ENCODE measurements at places on chromosomes 3 and 15. TPM values are rescaled to one million over a fixed set of nuclear protein-coding genes. Genes with fewer than 3 reads are reported as not detected.

- H3K27me3 ChIP-seq = no peaks in the 10 kb centered on the region
- H3K4me3 ChIP-seq = no peak overlapping the region
- DNase-seq = no peak
- peaks cover 17% of the 10 kb centered on the region for H3K4me1 ChIP-seq
- H3K36me3 ChIP-seq = peaks cover 14% of the 10 kb centered on the region
- no peak overlapping the region for H3K27ac ChIP-seq
Measured at GRCh38 chr3:102038477-102039142, 189.3 kb downstream of the NFKBIZ start.

DNA sequence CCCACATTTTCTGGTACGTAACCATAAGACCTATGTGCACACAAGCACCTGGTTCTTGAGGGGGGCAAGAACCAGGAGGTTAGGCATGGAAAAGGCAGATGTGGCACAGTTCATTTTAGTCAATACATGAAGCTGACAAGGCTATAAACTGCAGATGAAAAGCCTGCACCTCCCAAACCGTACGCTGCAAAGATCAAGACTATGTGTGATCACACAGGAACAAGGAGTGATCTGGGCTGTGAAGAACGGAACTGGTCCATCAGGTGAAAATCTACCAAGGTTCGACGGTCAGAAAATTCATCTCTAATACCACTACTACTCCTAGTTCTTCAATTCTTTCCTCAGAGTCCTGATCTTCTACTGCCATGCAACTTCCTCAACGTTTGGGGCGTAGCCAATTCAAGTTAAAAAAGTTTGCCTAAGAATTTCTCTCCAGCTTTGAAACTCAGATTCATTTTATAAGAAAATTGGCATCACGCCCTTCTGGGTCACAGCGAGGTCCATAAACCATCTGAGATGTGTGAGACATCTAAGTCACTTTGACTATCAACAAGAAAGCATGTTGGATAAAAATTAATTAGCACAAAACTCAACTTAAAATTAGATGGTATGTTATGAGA, 41.9 kb downstream of the PLD1 start:
- H3K36me3 ChIP-seq = no peaks in the 10 kb centered on the region
- no peak for DNase-seq
- no peak overlapping the region for H3K4me3 ChIP-seq
- H3K27ac ChIP-seq = no peak overlapping the region
- H3K4me1 ChIP-seq = peaks cover 20% of the 10 kb centered on the region
- H3K27me3 ChIP-seq = no peaks in the 10 kb centered on the region

- H3K4me3 ChIP-seq = no peak overlapping the region
- no peak for DNase-seq
- no peaks in the 10 kb centered on the region for H3K4me1 ChIP-seq
- no peak overlapping the region for H3K27ac ChIP-seq
- peaks cover 8% of the 10 kb centered on the region for H3K36me3 ChIP-seq
Measured at GRCh38 chr15:94683902-94684301, 452.5 kb downstream of the MCTP2 start.

DNA sequence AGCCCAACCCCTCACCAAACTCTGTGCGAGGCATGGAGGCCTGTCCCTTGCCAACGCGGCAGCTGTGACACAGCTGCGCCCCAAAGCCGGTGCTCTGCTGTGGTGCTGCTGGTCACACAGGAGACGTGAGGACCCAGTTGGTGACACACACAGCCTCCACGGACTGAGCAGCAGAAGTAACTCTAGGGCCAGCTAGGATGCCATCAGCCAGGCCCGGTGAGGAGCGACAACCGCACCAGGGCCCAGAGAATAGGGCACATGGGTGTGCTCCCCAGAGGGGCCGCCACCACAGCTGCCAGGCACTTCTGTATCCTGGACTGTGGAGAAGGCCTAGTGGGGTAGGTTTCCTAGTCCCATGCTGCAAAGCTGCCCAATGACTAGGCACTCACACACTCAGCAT, 10.7 kb downstream of the ZXDC start:
- H3K27me3 ChIP-seq = no peaks in the 10 kb centered on the region
- H3K27ac ChIP-seq = no peak overlapping the region
- DNase-seq = no peak
- no peak overlapping the region for H3K4me3 ChIP-seq

DNA sequence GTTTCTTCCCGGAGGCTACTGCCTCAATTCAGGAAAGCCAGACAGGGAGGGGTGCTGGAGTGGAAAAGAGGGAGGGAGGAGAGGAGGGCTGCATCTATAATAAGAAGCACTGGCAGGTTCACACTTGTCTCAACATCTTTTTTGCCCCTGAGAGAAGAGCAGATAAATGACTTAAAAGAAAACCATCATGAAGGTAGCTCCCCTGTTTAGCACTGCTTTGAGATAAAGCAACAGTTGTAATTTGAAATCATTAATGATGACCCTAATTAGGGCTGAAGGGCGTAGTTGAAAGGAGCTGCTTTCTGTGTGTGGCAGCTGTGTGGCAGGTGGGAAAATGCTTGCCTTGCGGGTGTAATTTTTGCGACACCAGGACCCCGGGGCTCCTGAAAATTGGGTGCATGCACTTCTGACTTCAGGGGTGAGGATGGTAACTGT, 222.8 kb upstream of the IL12A start:
- H3K4me1 ChIP-seq = peaks cover 63% of the 10 kb centered on the region
- H3K4me3 ChIP-seq = peak overlapping the region; percentile 93
- peaks cover 43% of the 10 kb centered on the region for H3K36me3 ChIP-seq
- H3K27me3 ChIP-seq = peaks cover 12% of the 10 kb centered on the region
- DNase-seq = no peak

DNA sequence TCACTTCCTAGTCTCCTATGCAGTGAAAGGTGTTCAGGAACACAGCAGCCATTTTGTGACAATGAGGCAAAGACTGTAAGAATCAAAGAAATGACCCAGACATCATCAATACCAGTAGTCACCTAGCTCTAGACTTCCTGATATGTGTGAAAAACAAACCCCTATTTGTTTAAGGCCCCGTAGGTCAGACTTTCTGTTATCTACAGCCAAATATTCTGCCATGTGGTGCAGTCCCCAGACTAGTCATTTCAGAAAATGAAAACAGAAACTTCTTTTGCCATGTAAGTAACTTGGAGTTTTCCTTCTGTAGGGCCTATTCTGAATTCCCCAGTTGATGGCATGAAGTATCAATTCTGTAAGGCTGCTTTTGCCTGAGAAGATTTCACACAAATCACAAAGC, 181.7 kb upstream of the SNTN start:
- no peak overlapping the region for H3K27ac ChIP-seq
- H3K4me3 ChIP-seq = no peak overlapping the region
- DNase-seq = no peak
- H3K36me3 ChIP-seq = no peaks in the 10 kb centered on the region
- H3K27me3 ChIP-seq = no peaks in the 10 kb centered on the region

DNA sequence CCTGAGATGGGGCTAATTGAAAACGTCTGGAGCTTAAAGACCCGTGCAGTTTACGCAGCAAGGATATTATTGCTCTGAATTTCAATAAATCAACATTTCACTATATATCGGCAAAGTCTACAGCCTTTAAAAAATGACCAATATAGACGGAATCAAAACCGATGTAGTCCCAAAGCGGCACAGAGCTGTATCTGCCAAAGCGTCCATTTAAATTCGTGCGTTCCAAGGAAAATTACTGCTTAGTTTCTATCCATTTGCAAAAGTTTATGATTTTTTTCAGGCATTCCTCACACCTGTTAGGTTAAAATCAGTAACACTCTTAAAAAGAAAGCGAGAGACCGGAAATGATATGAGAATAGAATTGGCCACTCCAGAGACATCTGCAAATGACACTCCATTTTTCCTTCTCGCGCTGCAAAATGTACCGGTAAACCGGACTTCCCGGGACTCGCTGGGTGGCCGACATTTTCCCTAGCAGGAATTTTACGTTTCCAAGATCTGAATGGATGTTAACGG, 777 bp upstream of the EIF4A2 start:
- peak; percentile 31 for DNase-seq
- peaks cover 43% of the 10 kb centered on the region for H3K36me3 ChIP-seq
- H3K4me3 ChIP-seq = peak overlapping the region; percentile 99
- H3K4me1 ChIP-seq = peaks cover 33% of the 10 kb centered on the region
- H3K27me3 ChIP-seq = peaks cover 18% of the 10 kb centered on the region

DNA sequence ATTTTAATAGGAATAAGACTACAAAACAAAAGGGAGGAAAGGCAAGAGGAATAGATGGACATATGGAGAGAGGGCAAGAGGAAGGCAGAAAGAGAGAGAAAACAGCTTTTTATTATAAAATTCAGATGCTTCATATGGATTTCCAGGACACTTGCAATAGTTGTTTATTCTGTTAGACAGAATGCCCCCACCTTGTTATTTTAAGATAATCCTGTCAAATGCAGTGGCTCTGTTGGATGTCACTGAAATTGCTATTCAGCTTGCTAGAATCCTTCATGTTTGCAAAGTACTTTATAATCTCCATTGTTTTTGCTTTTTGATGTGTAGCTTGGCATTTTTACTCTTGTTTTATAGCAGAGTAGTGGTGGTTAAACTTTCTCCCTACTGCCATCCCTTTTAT, 432.4 kb upstream of the AZI2 start:
- peaks cover 2% of the 10 kb centered on the region for H3K27me3 ChIP-seq
- no peak for DNase-seq
- no peak overlapping the region for H3K4me3 ChIP-seq

GRCh38 chr15:43330780-43331087, 361 bp upstream of the LCMT2 start:
- H3K27me3 ChIP-seq = no peaks in the 10 kb centered on the region
- peaks cover 26% of the 10 kb centered on the region for H3K4me1 ChIP-seq
- peak overlapping the region; percentile 94 for H3K4me3 ChIP-seq
- peaks cover 15% of the 10 kb centered on the region for H3K36me3 ChIP-seq

GRCh38 chr3:156379327-156379726, 175.6 kb downstream of the SSR3 start:
- no peak overlapping the region for H3K4me3 ChIP-seq
- H3K36me3 ChIP-seq = no peaks in the 10 kb centered on the region
- H3K27ac ChIP-seq = no peak overlapping the region
- H3K27me3 ChIP-seq = peaks cover 23% of the 10 kb centered on the region
- DNase-seq = no peak

GRCh38 chr15:100672959-100673358, 70.6 kb downstream of the ASB7 start:
- no peak overlapping the region for H3K4me3 ChIP-seq
- H3K4me1 ChIP-seq = peaks cover 15% of the 10 kb centered on the region
- H3K36me3 ChIP-seq = peaks cover 6% of the 10 kb centered on the region
- H3K27ac ChIP-seq = no peak overlapping the region
- H3K27me3 ChIP-seq = peaks cover 11% of the 10 kb centered on the region
- DNase-seq = no peak

- H3K4me1 ChIP-seq = no peaks in the 10 kb centered on the region
- H3K36me3 ChIP-seq = 0 out of 2 replicates have a peak, but pooled peaks cover 5% of the 10 kb centered on the region
- H3K27ac ChIP-seq = no peak overlapping the region
- H3K4me3 ChIP-seq = no peak overlapping the region
Measured at GRCh38 chr15:62582580-62582979, 417.5 kb upstream of the C2CD4B start.

DNA sequence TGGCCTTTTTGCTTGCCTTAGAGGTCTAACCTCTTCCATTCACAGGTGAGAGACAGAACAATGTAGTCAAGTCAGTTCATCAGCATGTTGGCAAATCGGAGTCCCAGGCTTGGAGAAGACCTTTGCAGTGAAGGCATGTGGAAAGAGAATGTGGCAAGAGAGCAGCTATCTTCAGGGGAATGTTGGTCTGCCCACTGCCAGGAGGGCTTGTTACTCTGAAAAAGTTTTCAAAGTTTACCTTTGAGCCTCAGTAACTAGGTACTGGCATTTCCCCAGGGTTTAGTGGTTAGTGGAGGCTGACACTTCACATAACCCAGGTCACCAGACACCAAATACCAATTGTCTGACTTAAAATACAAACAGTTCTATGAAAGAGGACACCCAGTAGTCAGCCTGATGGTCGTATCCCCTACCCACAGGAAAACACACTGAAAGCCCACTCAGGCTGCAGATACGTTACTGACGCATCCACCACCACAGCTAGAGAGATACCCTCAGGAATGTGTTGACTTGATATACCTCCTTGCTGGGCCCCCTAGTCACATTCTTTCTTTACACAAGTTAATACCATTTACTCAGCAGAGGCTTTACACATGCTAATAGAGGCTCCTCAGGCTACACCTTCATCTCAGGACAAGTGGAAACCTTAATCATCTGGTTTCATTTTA, 9.7 kb upstream of the ARID3B start:
- peaks cover 38% of the 10 kb centered on the region for H3K4me1 ChIP-seq
- H3K4me3 ChIP-seq = peak overlapping the region; percentile 66
- peaks cover 1% of the 10 kb centered on the region for H3K27me3 ChIP-seq
- peak overlapping the region; percentile 84 for H3K27ac ChIP-seq
- peak; percentile 87 for DNase-seq

DNA sequence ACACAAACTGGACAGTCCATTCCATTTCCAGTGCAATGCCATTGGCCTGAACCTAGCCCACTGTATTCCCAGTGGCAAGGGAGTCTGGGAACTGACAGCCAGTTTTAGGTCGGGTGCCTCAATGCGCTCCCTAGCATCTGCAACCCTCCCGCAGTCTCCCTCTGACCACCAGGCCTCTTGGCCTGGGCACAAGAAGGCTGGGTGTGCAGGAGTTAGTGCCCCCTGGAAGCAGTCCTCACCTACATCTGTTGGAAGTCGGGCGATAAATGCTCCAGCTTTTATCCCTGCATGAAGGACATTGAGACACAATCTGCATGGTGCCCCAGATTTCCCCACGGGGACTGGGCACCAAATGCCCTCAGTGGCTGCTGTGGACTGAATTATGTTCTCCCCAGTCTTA, 12.7 kb downstream of the C3orf22 start:
- no peaks in the 10 kb centered on the region for H3K36me3 ChIP-seq
- H3K4me3 ChIP-seq = no peak overlapping the region
- H3K4me1 ChIP-seq = peaks cover 4% of the 10 kb centered on the region
- no peak overlapping the region for H3K27ac ChIP-seq
- no peak for DNase-seq
- H3K27me3 ChIP-seq = peaks cover 31% of the 10 kb centered on the region

DNA sequence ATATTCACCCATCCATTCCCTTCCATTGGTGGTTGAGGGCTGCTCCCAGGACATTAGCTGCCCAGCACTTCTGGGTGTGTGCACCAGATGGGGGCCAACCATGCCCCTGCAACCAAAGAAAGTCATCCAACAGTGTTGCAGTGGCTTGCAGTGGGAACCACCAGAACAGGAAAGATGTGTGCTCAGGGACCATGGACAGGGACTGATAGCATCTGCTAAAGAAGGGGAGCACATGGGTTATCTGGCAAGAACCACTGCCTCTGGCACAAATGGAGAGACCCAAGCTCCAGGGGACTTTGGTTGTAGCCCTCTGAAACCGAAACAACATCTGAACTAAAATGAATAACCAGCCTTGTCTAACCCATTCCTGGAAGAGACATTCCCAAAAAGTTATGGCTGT, 8.1 kb downstream of the DCLK3 start:
- no peaks in the 10 kb centered on the region for H3K4me1 ChIP-seq
- H3K27ac ChIP-seq = no peak overlapping the region
- H3K36me3 ChIP-seq = no peaks in the 10 kb centered on the region

GRCh38 chr3:70615286-70615685, 302.8 kb upstream of the MDFIC2 start:
- no peaks in the 10 kb centered on the region for H3K4me1 ChIP-seq
- no peak for DNase-seq
- no peaks in the 10 kb centered on the region for H3K27me3 ChIP-seq
- no peak overlapping the region for H3K27ac ChIP-seq

The PPP2R3A gene
- total RNA-seq = 24.0 TPM

The ABHD14A gene
- 12.4 TPM for total RNA-seq

The REC114 gene
- total RNA-seq = not detected

The VILL gene
- 4.1 TPM for total RNA-seq

The MUSTN1 gene
- 0.39 TPM for total RNA-seq
